ENCODE measurements at places on chromosomes 1 and 21.

- no peak for DNase-seq
These were observed 1.2 kb downstream of the SH3BGR start for GRCh38 chr21:39452970-39453342.

GRCh38 chr1:191026828-191027227, 549.2 kb upstream of the BRINP3 start:
- DNase-seq, result no peak

GRCh38 chr1:72851597-72851996, 569.3 kb upstream of the NEGR1 start:
- no peak for DNase-seq

GRCh38 chr1:160052936-160053335, 17.0 kb downstream of the KCNJ10 start:
- no peak for DNase-seq

GRCh38 chr1:37137601-37138000, 103.3 kb upstream of the GRIK3 start:
- no peak for DNase-seq

DNA sequence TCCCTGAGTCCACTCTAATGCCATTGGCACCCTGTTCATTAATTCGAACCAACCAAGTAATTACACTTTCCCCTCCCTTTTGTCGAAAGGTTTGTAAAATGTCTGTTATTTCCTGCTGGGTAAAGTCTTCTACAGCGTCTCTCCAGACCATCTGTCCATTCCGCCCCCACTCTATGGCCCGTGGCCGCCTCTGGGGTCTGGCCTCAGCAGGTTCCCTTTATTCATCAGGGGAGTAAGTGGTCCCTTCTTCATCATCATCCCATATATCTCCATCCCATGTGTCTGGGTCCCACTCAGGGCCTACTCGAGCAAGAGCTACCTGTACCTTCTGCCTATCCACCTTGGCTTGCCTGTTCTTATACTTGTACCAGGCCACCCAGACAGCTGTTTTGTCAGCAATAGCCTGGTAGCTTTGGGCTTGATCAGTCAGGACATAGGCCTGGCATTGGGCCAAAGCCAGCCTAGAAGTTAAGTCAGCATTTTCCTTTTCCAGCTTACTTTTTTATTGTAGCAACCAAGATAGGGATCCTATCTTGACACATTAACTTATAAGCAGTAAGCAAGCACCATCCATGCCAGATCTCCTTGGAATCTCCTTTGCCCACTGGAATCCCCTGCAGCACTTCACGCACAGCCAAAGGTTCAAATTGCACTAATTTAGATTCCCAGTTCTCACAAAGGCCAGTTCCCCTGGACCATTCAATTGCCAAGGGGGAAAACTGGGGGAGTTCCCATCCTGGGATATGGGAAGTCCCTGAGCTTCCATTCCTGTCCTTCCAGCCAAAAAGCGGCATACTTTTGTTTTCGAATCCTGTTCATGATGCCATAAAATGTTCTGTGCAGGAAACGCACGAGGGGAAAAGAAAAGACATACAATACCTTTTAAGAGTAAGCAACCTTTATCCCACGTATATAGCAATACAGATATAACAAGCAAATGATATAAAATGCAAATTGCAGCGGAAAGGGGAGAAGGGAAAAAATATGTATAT, 6.6 kb upstream of the STUM start:
- DNase-seq, result no peak

GRCh38 chr1:208233978-208234377, 10.2 kb downstream of the PLXNA2 start:
- DNase-seq, result no peak

- DNase-seq, result no peak
These were observed 43.8 kb downstream of the BATF3 start for GRCh38 chr1:212655668-212656440.

- no peak for DNase-seq
These were observed 8.7 kb upstream of the SNAPIN start for GRCh38 chr1:153649863-153650235.

Data from stimulated activated CD8-positive, alpha-beta memory T cell treated with anti-CD3 and anti-CD28 coated beads, Interleukin-12 subunit alpha, Interleukin-12 subunit beta, amount 100 ng/mL, for 4 hours (primary cell).